A549 (cell line): ENCODE measurements at places on chromosomes 3 and 15.
A peak's percentile ranks its signal among the peaks of the same experiment; 100 is the strongest.

DNA sequence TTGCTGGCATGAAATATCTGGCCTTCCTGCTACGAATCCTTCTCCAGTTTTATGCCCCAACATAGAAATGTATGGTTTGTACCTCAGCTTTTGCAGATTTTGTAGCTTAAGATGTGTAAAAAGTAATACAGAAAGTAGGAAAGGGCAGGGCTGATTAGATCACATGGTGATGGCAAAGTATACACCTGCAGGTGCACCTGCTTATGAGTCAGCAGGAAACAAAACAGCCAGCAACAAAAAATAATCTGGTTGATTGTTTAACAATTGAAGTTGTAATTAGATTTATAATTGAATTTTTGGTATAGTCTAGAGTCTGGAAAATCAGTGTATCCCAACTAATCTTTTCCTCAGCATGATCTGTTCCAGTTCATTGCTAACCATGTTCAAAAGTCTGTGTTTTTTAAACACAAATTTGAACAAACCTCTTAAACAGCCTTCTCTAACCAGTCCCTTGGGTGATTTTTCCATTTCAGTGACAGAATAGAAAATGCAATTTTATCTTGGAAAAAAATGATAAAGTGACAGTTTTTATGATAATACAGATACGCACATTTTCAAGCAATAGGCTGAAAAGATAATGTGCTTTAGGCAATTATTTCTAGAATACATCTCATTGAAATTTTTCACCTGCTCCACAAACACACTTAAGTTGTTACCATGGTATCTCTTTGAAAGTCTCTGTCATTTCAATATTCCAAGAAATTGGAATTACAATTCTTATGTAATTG, 477.4 kb downstream of the NAALADL2 start:
- no peak for DNase-seq

DNA sequence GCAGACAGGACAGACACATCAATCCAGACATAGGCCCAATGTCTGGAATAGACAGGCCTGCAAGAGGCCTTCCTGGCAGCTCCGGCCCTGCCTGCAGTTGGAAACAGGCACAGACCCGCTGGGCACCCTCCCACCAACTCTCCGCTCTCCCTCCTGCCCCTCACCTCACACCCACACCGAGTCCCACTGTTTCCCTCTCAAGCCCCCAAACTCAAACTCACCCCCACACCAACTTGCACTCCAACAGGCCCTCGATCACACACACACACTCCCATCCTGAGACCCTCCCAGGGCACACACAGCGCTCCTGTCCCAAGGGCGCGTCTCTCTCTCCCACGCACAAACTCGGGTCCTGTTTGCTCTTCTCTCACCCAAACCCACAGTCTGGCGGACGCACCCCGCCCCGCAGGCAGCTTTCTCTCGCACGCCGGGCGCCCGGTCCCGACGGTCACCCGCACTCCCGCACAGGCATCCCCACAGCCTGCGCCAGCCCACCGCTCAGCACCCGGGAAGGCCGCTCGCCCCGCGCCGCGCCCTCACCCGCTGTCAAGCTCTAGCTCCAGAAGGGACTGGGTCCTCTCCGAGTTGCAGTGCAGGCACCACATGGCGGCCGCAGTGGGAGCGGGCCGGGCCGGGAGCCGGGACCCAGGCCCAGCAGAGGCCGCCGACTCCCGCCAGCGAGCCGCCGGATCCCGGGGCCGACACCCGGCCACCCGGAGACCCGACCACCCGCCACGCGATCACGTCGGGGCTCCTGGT, 106.2 kb downstream of the IQSEC1 start:
- no peak for DNase-seq

GRCh38 chr3:45477041-45477725, 88.8 kb downstream of the LARS2 start:
- DNase-seq = no peak

GRCh38 chr15:48579945-48580671, 65.4 kb downstream of the FBN1 start:
- no peak for DNase-seq

DNA sequence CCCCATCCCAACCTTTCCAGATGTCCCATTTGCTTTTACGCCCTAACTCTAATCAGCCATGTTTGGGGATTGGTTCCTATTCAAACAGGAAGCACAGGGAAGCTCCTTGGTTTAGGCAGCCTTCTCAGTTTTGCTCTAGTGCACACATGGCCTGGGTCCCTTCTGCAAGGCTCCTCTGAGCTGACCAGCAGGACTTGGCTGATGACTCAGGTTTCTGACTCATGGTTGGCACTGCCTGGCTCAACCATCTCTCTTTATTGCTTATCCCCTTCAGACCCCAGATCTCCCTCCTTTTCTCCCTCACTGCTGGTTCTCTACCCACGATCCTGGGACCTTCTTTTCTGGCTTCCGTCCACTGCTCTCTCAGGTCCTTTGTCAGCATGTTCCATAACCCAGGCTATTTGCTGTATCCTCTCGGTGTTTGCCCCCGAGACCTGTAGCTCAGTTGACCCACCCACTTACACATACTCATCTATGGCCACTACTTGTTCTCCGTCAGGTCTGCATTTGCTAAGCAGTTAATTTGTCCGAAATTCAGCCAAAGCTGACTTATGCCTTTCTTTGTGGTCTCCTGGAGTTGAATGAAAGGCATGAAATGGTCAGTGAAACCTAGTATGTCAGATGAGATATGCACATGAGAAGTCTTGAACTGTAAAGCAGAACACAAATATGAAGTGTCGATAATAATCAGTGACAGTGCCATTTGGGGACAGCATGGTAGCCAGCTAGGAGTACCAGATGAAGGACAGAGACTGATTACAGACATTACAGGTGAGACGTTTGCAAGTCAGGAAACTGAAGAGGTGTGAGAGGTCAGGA, 323.5 kb upstream of the ROPN1 start:
- DNase-seq = peak; percentile 25

- DNase-seq = no peak
These were observed 32.4 kb downstream of the MEGF11 start for GRCh38 chr15:66221126-66221525.

GRCh38 chr3:100335434-100335833, 877 bp downstream of the NIT2 start:
- peak; percentile 53 for DNase-seq

DNA sequence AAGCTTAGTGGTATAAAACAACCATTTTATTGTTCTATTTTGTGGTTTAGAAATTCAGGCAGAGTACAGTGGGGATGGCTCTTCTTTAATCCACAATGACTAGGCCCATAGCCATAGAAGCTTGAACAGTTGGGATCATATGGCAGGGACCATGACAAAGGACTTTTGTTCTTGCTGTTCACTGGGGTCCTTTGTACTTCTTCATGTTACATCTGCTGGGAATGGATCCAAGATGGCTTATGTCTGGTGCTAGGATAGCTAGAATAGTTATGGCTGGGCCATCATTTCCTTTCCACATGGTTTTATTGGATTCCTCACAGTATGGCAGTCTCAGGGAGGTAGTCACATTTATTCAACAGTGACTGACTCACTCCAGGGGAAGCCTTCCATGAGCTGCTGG, 427.9 kb upstream of the AGTR1 start:
- DNase-seq = no peak

- peak; percentile 42 for DNase-seq
These were observed 62.7 kb downstream of the PDE8A start for GRCh38 chr15:85044251-85044853.

- no peak for DNase-seq
These were observed 7.2 kb downstream of the FAH start for GRCh38 chr15:80159811-80160569.

DNA sequence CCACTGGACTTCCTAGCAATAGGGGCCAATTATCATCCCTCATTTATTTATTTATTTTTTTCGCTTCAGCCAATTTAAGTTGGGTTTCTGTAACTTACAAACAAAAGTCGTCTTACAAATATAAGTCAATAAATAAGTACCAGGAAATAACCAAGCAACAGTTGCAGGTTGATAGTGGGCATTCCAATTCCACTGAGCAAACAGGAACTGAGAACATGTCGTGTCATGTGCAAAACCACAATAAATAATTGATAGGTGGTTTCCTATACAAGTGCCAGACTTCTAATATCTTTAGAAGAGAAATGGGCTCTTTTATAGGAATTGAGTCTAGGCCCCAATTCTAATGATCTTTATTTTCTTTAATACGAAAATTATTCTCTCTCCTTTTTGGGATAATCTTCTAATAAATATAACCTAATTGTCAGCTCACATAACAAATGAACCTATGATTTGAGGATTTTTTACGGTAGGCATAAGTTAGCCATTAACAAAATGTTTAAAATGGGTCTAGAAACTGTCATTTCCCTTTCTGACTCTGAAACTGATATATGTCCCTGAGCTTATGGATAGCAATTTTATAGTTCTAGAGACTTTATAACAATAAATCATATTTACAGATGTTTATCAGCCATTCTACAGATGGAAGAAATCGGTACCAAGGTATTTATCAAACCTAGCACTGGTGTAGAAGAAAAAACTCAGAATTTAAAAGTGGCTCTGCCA, 571.8 kb downstream of the FOXP1 start:
- no peak for DNase-seq

DNA sequence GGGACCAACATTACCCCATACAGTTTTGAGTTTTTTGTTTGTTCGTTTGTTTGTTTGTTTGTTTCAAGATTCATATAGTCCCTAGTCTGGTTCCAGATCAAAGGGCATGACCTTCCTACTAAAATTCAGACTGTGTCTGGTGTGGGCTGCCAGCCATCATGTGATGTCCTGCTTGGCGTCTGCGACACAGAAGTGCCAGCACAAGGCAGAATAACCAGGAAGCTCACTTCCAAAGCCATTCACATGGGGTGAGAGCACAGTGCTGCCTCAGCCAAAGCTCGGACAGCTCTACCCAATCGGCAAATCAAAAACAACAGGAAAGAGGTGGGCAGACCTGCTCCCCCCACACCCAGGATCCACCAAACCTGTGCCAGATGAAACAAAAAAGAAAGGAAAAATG, 142.6 kb upstream of the THBS1 start:
- DNase-seq = no peak

GRCh38 chr3:104796556-104796955, 570.2 kb upstream of the ALCAM start:
- DNase-seq = no peak

DNA sequence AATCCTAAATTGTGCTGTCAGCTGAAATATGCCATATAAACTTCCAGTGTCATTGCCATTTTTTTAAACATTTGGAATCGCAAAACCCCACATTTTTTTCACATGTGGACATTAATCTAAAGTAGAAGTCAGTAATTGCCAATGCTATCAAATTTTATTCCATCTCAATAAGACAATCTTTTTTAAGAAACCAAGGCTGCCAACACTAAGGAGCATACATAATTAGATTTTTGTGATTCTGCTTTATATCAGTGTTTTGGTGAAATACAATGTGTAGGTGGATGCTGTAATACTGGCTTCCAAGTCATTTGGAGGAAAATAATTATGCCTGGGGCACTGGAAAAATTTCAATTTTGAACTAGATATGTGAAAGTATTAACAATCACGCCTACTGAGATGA, 256.7 kb downstream of the ZPLD1 start:
- no peak for DNase-seq

- DNase-seq = no peak
These were observed 214.5 kb downstream of the NTRK3 start for GRCh38 chr15:88042047-88042446.
